ENCODE measurements at places on chromosomes 16 and 17. TPM values are rescaled to one million over a fixed set of nuclear protein-coding genes. Genes with fewer than 3 reads are reported as not detected.

DNA sequence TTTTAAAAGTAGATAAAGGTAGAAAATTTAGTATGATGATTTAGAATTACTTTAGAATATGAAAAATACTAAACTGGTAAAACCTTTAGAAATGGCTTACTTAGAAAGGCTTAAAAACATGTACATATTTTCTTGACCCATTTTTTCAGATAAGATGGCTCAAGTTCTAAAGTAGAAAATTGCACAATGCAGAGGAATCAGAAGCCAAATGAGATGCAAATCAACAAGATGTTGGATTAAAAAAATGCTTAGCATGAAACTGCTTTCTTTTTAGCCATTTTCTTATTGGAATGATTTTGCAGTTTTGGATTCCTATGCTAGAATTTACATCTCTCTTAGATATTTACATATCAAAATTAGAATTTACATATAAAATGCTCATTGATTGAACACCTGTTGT is 1.5 kb upstream of the KRTAP3-1 start:
- DNase-seq: no peak

The GFOD2 gene
- total RNA-seq: 11.3 TPM

GRCh38 chr17:78664476-78665386 is 87.5 kb upstream of the DNAH17 start:
- no peak for DNase-seq

GRCh38 chr17:67443931-67444595 is 67.0 kb downstream of the PITPNC1 start:
- no peak for DNase-seq

The CD300E gene
- not detected for total RNA-seq

- DNase-seq: no peak
These were observed 685.8 kb downstream of the WWOX start for GRCh38 chr16:78785218-78785617.

DNA sequence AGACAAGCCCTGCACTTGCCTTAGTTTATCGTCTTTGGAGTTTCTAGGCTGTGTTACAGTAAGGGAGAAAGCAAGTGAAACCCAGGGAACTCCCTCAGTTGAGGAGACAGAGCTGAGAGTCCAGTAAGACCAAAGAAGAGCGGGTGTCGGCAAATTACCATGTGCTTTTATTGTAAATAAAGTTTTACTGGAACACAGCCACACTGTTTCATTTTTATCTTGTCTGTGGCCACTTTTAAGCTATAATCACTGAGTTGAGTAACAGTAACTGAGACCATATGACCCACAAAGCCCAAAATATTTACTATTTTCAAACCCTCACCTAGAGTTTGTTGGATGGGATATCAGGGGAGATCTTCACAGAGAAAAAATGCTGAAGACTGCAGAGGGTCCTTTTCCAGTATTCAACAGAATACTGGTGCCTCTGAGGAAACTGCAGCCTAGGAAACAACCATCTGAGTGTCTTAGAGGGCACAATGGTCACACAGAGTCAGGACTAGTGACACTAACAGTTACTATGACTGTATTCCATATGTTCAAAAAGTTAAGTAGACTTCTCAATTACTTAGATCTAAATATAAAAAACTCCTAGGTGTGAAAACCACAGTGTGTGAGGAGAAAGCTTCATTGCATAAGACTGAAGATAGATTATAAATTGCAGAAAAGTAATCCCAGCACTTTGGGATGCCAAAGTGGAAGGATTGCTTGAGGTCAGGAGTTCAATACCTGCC is 351.1 kb upstream of the TBX2 start:
- DNase-seq: no peak

The ABCC12 gene
- not detected for total RNA-seq

DNA sequence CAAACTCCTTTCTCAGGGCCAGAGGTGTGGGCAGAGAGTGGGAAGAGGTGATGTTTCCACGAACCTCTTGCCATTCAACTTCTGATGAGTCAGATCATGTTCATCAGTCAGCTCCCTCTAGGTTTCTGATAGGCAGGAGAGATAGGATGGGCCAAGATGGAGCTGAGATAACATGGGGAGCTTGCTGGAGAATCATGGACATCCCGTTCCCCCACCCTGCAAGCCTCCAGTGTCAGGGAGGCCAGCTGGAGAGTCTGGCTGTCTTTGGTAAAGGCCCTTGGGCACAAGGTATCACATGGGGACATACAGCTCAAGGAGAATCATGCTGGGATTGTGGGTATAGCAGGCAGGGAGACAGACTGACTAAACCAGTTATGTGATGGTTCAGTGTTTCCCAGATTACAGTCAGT is 136.0 kb upstream of the IRX3 start:
- no peak for DNase-seq

DNA sequence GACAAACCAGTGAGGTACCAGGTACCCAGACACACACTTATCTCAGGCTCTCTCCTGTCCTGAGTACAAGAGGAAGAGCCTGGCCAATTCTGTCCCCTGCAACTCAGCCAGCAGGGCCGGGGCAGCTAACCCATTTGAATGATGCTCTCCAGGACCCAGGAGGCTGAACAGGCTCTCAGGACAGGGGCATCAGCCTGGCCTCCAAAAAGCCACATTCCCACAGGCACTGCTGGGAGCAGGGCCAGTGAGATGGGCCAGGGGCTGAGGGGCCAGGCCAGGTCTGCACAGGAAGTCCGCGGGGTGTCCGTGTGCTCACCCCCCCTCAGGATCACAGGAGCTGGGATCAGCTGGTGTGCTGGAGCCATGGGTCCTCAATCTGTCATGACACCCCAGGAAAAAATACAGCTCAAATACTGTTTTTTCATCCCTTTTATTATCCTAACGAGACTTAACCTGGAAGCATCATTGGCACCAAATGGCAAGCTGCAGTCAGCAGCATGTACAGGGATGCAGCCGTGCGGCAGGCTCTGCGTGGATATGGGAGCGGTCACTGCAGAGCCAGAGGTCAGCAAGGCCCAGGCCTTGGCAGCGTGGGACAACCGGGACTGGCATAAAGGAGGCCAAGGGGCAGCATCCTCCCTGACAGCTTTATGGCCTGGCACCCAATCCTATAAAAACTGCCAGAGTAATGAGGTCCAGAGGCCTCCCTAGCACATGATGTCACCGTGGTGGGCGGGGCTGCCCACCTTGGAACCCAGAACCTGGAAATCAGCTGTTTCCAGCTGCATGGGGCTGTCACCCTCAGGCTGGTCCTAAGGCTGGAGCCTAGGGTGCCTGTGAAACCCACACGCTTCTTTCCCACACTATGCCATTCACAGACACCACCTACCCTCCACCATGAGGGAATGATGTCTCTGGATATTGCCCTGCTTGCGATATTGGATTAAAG is 276.7 kb downstream of the C16orf95 start:
- no peak for DNase-seq

DNA sequence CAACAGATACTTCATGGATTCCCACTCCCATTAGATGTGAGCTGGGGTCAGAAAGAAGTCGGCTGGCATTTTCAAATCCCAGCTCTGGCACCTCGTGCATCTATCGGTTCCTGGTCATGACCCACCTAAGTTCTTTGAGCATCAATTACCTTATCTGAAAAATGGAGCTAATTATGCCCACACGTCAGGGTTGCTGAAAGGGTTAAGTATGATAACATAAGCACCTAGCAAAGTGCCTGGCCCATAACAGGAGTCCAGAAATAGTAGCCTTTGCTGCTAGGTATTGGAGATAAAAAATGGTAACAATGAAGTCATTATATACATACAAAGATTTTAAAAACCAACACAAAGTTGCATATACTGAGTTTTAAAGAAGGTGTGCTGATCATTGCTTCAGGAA is 14.1 kb upstream of the GNA13 start:
- DNase-seq: no peak

- no peak for DNase-seq
These were observed 394.0 kb downstream of the KCNJ2 start for GRCh38 chr17:70563281-70563820.
